Astrocyte of the spinal cord (primary cell): ENCODE measurements at places on chromosomes 4 and X.
A peak's percentile ranks its signal among the peaks of the same experiment; 100 is the strongest.

GRCh38 chrX:130836447-130836846, 66.6 kb downstream of the ENOX2 start:
- DNase-seq = no peak

- no peak for DNase-seq
These were observed 93.2 kb upstream of the KLF3 start for GRCh38 chr4:38570647-38571276.

GRCh38 chr4:145153181-145153903, 27.0 kb downstream of the OTUD4 start:
- no peak for DNase-seq

GRCh38 chr4:140358281-140358680, 15.2 kb upstream of the SCOC start:
- no peak for DNase-seq

DNA sequence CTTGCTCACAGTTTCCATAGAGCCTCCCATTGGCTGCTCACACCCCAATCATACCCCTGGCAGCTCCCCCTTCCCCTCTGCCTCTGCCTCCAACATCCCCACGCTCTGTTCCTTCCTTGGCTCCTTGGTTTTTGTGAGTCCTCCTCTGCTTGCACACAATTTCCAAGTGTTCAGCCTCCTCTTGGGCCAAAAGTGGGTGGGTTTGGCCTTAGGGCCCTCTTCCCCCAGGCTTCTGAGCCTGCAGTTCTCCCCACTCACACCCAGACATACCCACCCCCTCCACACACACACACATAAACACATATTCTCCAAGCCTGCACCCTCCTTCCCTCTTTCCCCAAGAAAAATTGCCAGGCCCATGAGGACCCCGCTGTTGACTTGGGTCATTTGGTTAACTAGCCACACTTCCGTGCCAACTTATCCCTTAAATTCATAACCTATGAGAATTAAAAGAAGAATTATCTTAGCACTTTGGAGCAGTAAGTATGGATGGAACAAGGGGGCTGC, 4.5 kb downstream of the APLN start:
- no peak for DNase-seq

DNA sequence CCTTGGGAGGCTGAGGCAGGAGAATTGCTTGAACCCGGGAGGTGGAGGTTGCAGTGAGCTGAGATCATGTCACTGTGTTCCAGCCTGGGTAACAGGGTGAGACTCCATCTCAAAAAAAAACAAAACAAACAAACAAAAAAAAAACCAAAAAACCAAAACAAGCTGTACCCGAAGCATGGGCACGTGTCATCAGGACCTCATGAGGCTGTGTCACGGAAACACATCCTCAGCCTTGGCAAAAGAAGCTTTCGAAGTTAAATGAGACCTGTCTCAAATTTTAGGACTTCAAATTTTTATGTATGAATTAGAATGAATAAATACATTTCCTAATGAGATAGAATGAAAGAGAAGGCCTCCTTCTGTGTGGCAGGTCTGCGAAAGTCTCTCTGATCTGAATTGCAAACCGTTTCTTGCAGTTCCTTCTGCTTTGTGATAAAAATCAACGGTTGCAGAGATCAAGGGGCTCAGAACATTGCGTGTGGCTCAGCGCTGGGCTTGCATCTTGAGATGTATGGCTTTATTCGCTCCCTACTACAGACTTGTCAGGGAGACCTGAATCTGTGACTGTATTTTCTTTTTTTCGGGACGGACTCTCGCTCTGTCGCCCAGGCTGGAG, 19.5 kb upstream of the CRLF2 start:
- no peak for DNase-seq

GRCh38 chr4:17701882-17702281, 79.5 kb downstream of the FAM184B start:
- no peak for DNase-seq

DNA sequence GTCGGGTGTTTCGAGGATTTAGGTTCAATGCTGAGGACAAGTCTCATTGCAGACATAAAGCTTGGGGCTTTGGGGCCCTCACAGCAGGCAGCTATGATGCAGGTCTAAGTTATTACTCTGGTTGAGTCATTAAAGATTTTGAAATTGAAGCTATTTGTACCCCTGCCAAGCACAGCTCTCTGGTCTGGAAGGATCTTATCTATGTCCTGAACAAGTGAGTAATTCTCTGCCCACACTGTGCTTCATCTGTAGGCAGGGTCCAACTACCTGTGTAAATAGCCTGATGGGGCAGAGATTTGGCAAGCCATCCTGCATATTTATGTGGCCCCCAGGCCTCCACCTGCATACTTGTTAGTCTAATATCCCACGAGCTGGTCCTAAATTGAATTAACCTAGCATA, 41.4 kb upstream of the MAGEA4 start:
- DNase-seq = peak; percentile 91

- DNase-seq = no peak
These were observed 166.8 kb upstream of the MAMLD1 start for GRCh38 chrX:150196285-150196684.

- DNase-seq = peak; percentile 50
These were observed 14.0 kb upstream of the SHROOM4 start for GRCh38 chrX:50827996-50828395.

GRCh38 chr4:40886931-40887763, 137.4 kb downstream of the NSUN7 start:
- DNase-seq = peak; percentile 15

GRCh38 chr4:128358231-128358912, 70.8 kb upstream of the PGRMC2 start:
- peak; percentile 26 for DNase-seq

GRCh38 chr4:39521253-39521919, 5.9 kb downstream of the UGDH start:
- DNase-seq = peak; percentile 81

GRCh38 chr4:68797618-68798017, 18.2 kb upstream of the UGT2B10 start:
- DNase-seq = no peak

DNA sequence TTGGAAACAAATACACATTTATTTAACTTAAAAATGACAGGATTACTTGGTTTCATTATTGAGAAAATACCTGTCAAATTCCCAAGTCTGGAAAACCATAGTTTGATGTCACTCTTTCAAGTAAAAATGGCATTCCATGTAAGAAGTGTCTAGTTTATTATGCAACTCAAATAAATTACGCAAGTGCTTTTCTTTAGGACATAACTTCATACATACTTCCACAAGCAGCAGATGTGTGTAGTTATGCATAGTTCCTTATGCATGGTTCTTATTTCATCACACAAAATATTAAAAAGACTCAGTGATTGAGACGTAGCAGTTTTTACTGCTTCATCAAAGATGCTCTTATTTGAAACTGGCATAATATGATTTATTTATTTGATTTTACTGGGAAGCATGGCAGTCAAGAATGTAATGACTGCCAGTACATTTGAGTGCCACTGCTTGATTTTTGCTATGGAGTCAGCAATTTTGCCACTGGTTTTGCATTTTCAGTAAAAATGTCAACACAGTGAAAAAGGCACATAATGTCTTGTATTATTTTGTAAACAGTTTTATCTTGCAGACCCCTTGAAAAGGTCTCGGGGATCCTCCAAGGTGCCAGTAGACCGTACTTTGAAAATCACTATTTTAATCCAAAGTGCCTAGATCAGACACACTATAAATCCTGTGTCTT, 62.1 kb downstream of the CLCN3 start:
- no peak for DNase-seq

DNA sequence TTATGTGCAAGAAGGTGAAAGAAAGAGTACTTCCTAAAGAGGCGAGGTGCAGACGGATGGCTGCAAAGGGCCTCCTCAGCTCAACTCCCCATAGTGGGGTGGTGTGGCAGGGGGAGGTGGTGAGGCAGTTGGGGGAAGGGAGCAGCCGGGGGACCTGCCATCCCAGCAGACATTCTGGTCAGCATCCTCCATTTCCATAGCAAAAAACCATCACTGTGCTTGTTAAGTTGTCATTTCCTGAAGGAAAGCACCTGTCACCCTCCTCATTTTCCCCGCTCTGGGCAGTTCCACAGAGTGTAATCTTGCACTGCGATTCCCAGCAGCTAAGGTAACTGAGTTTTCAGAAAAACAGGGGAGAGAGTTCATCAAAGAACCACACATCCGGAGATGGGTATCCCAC, 51.5 kb downstream of the TSPAN5 start:
- no peak for DNase-seq

DNA sequence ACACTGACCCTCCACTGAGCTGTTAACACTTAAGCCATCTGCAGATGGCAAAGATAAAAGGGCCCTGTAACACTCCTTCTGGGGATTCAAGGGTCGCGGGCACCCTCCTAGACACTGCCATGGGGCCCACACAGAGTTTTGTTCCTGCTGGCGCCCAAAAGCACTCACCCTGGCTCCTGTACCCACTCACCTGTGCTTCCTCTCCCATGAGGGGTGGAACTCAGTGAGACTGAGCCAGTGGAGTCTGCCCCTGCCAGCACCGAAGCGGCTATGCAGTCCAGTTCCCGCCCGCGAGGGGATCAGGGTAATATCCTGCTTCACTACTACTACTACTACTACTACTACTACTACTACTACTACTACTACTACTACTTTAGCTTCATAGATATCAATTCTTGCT, 312.1 kb upstream of the FTHL17 start:
- no peak for DNase-seq

DNA sequence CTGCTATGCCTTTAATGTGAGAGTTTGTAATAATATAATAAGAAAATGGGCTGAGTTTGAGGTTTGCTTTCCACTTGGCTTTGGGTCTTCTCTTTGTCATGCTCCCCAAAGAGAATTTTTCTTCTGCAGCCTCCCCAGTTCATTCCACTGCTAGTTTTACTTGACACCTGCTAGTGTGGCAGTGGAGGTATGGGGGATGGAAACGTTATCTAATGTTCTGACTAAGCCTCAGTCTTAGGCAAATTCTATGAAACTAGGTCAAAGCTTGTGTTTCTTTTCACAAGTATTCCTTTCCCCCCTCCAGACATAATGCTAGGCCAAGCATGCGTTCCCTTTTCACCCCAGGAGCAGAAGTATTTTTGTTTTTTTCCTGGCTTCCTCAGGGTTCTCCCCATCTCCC, 67.5 kb downstream of the PPP1R2C start:
- DNase-seq = no peak

DNA sequence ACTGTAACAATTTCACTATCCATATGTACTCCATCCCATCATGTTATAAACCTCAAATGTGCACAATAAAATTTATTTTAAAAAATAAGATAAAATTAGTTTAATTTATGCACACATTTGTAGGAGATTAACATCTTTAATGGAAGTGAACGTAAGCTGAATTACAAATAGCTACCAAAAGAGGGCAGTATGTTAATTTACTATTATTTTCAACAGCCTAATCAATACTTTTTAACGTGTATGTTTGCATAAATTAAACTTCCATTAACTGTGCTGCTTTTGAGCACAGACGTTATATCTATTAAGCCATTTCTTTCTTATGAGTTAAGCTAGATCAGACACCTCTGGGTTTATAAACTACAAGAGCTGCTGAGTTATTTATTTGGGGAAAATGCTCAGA, 56.5 kb upstream of the PHKA2 start:
- DNase-seq = peak; percentile 2

- DNase-seq = no peak
These were observed 34.4 kb upstream of the C4orf50 start for GRCh38 chr4:6052679-6053078.

DNA sequence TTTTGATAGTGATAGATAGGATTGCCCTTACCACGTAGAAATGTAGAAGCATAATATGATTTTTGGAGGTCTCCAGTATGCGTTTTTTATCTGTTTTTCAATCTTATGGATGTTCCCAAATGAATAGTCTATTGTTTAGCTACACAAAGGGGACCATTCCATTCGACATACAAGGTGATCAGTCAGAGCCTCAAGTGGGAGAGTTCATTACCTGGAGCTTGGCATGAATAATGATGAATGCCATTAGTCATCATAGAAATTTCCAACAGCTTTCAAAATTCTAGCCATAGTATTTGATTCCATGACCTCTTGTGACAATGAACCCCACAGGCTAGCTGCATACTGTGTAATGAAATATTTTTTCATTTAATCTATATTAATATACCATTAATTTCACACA, 123.6 kb downstream of the PDHA2 start:
- no peak for DNase-seq

GRCh38 chr4:80812145-80812544, 218.4 kb upstream of the BMP3 start:
- no peak for DNase-seq
